ENCODE measurements at places on chromosomes 5 and 9.

- no peak for DNase-seq
These were observed 305.7 kb upstream of the KCNN2 start for GRCh38 chr5:114056185-114056538.

DNA sequence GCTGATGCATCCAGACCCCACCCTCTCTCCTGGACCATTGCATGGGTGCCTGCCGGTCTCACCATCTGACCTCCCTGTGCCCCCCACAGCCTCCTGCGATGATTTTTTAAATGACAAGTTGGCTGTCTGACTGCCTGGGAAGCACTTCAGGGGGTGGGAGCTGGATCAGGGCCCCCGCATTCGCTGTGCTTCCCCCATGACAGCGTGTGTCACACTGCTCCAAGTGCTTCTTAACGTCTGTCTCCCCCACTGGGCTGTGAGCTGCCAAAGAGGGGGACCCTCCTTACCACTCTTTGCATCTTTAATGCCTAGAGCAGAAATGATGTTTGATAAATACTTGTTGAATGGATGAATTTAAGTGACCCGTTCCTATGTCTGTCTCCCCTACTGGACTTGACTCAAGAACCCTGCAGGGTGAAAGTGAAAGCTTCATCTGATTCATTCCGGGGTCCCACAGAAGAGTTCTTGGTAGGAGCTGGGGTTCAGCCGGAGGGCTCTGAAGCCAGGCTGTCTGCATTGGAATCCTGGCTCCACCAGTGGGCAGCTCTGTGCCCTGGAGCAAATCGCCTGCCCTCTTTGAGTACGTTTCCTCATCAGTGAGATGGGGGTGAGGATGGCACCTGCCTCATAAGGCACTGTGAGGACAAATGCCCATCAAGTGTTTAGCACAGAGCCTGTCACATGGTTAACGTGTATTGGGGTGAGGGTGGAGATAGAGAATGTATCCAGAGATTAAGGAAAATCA is 7.6 kb upstream of the EGR1 start:
- no peak for DNase-seq

- DNase-seq, result no peak
These were observed 341.0 kb upstream of the PANK3 start for GRCh38 chr5:168920019-168920810.

DNA sequence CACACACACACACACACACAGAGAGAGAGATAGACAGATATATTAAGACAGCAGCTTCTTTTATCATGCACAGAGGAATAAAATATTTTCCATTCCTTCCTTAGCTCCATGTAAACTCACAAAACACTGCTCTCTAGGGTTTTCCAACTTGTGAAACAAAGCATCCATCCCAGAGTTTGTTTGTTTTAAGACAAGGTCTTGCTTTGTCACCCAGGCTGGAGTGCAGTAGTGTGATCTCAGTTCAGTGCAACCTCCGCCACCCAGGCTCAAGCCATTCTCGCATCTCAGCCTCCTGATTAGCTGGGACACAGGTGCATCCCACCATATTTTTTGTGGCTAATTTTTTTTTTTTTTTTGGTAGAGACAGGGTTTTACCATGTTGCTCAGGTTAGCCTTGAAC is 298.7 kb downstream of the FBXL17 start:
- DNase-seq, result no peak

DNA sequence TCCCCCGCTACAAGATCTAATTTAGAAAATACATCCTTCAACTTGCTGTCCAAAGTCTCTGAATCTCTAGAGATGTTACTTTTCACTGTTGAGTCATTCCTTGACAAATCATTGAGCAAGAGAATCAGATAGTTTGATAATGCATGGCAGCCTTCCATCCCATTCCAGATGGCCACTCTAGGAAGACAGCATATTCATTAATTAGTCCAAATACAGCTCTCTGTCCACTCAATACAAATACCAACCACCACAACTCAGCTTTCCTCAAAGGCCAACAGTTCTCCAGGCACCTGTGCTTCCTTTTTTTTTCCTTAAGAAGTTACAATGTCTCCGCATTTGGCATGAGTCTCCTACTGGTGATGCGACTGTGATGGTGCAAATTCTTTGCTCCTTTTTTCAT is 72.3 kb downstream of the DROSHA start:
- no peak for DNase-seq

DNA sequence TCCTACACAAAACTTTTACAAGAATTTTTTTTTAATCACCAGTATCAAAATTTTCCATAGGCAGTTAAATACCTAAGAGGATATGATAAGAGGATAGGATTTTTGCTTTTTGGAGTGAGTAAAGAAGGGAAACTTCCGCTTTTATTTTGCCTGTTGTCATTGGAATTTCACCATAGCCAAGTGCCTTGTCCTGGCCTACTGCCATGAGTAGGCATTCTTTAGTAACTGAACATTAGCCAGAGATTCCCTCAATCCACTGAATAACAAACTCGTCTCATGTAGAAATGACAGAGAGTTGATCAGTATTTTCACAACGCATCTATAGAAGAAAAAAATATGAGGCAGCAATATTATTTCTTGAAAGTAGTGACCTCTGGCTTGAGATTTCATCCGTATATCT is 289.6 kb upstream of the ADAMTSL1 start:
- no peak for DNase-seq

- no peak for DNase-seq
These were observed 288.7 kb downstream of the CSNK1G3 start for GRCh38 chr5:123800640-123801039.

- DNase-seq, result no peak
These were observed 136.2 kb downstream of the CMYA5 start for GRCh38 chr5:79825802-79826201.

GRCh38 chr5:48192-48591 is 43.8 kb upstream of the PLEKHG4B start:
- DNase-seq, result no peak

DNA sequence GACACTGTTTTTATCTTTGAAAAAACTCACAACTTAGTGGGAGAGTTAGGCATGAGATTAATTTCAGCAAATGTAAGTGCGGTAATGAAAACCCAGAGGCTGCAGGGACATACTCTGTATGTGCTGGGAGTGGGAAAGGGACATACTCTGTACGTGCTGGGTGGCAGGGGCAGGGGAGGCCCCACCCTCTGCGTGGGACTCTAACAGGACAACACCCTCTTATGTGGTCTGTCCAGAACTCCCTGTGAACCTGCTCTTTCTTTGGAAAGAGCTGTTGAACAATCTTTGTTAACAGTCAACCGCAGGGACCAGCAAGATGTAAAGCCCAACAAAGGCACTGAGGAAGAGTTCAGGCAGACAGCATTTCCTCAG is 2.4 kb downstream of the MLANA start:
- no peak for DNase-seq

DNA sequence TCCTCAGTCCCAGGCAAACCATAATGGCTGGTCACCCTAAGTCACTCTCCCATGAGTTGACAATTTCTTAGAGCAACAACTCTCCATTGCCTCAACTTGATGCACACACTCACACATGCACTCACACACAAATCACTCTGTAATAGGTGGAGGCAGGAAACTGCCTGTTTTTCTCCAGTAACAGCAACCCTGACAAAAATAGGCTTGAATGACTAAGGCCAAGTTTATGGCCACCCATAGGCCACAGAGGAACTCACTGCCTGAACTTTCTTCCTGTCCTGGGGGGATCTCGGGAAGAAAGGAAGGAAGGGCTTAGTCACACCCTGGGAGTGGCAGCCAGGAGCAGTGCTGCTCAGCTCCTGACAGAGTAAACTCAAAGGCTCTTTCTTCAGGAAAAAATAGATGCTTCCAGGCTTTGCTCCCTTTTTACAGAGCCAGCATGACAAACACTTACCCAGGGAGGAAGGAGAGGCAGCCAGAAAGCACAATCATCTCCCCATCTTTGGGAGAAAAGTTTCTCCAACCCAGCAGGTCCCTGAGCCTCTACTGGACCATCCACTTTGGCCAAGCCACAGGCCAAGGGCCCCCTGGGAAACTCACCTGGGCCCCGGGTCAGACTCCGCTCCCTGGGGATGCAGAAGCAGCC is 368 bp downstream of the SH3TC2 start:
- DNase-seq, result no peak

DNA sequence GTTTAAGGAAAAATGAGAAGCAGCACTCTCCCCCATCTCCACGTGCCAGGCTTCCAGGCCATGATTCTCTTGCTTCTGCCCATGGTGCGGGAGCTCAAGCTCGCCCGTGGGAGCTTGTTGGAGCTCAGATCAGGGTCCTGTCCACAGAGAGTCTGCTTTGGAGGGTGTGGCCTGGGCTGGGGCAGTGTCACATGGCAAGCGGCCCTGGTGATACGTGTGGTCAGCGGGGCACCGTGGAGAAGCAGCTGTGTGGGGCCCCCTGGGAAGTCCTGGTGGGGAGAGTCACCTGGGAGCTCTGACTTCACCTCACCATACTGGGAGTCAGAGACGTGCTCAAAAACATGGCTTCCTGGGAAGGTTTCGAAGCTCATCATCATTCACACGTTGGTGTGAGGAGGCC is 275.3 kb downstream of the GADD45G start:
- no peak for DNase-seq

- no peak for DNase-seq
These were observed 3.2 kb downstream of the CPLX2 start for GRCh38 chr5:175874462-175875139.

DNA sequence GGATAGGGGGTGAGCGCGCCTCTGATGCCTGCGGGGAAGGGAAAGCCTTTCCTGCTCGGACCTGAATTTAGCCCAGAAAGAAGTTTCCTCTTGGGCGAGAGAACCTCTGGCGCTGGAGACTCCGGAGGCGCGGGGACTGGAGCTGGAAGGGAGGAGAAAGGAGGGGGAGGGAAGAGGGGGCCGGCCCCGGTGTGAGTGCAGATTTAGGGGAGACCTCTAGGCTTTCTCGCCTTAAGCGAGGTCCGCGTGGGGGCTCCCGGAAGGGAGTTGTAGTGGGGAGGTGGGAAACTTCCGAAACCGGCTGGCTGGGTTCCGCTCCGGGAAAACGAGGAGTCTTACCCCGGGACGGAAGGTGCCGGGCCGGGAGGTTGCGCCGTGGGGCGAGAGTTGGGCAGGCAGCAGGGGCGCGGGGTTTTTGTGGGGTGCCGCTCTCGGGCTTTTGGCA is 1.3 kb downstream of the PCSK5 start:
- DNase-seq, result no peak

GRCh38 chr9:119597499-119597898 is 228.3 kb upstream of the BRINP1 start:
- no peak for DNase-seq

DNA sequence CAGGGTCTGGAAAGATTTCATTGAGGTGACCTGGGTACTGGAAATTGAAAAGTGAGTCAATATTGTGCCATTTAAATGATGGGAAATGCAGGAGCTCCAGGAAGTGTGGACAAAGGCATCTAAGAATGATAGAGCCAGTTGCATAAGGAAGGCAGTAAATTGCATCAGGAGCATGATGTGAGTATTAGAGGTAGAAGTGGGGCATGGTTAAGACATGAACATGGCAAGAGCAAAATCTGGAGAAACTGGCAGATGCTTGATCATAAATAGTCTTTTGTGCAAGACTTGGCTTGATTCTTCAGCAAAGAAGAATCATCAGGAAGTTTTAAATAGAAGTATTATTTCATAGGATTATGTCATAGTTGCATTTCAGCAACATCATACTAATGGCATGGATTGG is 157.4 kb upstream of the PUM3 start:
- no peak for DNase-seq

DNA sequence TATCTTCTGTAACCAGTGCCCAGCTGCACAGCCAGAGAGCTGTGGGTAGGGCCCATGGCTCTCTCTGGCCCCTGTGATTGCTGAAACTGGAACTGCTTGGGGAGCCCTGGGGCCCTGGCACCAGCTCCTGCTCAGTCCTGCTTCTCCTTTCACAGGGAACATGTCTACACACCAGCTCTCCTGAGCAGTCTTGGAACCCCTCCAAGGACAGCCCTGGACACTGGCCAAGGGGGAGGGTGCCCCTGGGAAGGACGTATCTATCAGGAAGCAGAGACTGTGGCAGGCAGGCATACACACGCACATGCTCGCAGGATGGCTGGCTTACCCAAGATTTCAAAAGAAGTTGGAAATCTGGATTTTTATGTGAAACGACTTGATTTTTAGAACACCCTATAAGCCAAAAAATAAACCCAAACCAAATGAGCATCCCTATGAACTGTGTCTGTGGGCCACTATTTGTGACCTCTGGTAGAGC is 8.8 kb upstream of the TRAF1 start:
- no peak for DNase-seq
